NCI-H748 treated with DMSO at 0.1 percent for 48 hours (cell line): ENCODE measurements at places on chromosomes 4 and X.

GRCh38 chr4:82865592-82865991, 25.4 kb downstream of the SEC31A start:
- DNase-seq, result no peak

DNA sequence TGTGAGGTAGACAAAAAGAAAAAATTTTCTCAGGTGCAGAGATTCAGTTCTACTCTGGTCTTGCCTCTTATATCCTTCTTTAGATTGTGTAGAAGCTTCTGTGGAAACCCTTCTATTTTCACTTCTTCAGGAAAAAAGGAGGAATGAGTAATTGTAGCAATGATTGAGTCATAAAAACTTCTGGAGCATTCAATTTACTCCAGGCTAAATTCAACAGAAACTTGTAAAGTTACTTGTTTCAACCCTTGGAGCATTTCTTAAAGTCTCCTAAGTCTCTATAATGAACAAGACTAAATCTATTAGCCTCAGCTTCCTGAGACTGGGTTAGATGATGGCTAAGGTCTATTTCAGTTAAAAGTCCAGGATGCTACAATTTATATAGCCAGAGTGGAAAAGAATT, 29.9 kb downstream of the BOD1L1 start:
- no peak for DNase-seq

DNA sequence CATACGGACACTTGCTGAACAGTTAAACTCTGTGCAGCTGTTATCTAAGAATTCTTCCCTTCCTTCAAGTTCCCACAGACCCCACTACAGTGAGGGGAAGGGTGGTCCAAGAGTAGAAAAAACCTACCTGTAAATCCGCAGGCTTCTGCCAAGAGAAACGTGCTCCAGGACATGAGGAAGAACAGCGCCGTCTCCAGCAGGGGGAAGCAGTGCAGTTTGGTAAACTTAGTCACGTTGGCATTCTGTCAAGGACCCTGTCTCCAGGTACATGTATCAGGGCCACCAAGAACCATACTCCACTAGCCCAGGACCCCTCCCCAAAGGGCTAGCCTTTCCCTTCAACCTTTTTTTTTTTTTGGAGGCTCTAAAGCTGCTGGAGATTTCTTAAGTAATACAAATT, 79.9 kb downstream of the CHST7 start:
- no peak for DNase-seq

- no peak for DNase-seq
Observed at GRCh38 chr4:168437192-168437943, 42.9 kb downstream of the DDX60L start.

DNA sequence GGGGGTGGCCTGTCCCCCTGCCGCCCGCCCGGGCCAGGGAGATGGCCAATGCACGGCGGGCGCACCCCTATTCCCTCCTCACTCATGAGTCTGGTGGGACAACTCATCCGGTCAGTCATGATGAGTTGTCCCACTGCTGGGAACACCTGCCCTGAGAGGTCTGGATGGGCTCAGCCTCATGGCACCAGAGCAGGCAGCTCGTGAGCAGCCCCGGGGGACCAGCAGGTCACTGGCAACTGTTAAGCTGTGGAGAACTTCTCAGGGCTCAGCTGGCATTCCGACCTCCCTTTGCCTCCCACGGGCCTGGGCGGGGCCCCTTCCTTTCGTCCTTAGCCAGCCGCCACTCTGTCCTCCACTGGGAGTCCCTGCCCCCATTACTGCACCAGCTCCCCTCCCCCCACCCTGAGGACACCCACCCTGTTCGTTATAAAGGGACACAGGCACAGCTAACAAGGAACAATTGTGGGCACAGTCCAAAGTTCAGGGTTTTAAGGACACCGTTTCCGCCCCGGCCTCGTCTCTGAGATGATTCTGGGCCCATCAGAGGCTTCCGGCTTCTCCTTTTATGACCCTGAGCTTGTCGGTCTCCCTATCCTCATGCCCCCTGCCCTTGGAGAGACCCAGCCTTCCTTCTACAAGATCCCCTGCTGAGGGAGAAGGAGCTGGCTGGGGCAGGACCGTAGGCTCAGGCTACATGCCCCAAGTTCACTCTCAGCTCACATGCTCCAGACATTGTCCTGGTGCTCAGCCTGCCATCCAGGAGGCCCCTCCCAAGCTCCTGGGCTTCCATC, 14.6 kb upstream of the KIAA0232 start:
- no peak for DNase-seq

DNA sequence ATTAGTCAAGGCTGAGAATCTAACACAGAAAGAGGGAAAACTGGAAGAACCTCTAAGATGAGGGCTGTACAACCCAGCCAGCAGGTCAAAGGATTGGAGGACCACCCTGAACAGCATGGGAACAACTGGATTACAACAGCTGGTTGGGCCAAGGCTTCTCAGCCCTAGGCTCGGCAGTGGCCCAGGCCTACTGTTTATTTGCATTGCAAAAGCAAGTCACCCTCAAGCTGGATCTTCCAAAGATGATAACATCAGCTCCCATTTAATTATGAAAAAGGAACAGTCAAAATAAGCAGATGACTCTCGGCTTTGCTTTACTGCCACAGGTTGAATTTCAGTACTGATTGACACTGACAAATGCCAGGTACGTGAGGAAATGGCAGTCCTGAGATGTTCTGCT, 61.8 kb downstream of the GPC3 start:
- no peak for DNase-seq

- no peak for DNase-seq
Observed at GRCh38 chr4:64889906-64890610, 480.8 kb upstream of the TECRL start.

DNA sequence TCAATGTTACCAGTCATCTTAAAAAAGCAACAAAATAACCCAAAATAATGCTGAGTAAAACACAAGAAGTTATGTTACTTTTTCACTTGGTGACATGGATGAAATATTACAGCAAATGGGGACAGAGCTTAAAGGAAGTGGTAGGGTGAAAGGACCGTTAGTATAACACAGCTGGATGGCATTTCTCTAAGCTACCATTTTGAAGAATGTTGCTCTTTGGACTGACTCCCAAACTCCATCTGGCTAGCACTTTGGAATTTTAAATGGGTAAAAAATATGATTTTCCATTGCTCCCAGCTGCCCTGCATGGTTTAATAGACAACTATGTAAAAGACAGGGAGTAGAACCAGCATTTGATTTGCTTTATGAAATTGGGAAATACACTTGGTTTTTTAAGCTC, 27.6 kb downstream of the CLCN5 start:
- DNase-seq, result no peak

DNA sequence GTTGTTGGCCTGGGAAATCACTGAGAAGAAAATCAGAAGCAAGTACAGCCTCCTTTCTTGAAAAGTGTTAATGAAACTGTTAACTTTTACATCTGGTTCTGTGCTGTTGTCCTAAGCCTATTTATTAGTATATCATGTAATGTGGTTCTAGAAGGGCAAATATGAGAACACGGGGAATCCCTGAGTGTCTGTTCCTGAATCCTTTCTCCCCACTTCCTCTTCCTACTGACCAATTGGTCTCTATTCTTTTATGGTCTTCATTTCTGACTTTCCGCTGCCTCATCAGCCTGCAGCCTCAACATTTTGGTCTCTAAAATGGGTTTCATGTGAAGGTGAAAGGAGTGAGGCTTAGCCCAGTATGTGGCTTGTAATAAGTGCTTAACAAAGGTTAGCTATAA, 159.9 kb upstream of the MAMLD1 start:
- DNase-seq, result no peak

- DNase-seq, result no peak
Observed at GRCh38 chr4:118327554-118328241, 25.1 kb downstream of the PRSS12 start.

DNA sequence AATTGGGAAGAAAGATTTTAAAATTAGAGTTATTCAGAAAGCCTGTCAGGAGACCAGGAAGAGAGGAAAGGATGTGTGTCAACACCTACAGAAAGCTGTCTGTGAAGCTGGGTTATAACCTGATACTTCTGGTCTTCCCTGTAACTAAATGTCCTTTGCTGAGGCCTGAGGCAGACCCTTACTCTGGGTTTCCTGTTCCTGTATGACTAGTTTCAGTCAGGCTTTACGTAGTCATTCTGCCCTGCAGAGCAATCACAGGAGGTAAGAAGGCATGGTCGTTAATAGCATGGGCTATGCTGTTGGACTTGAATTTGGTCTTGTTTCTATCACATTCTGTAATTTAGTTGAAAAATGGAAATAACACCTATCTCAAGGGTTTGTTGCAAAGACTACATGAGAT, 110.5 kb upstream of the IGFBP7 start:
- no peak for DNase-seq

DNA sequence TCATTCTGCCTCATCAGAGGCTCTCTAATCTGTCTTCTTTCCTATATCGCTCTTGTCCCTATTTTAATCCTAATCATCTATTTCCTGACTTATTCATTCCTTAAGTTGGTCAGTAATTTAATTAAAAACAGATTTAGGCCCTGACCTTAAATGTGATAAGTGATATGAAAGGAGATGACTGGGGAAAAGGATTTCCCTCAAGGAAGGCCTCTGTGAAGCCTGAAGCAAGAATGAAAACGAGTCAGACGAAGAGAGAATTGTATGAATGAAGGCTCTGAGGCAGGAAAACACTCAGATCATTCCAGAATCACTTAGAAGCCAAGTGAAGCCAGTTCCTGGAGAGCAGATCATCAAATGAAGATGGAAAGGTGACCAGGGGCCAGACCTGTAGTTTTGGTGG, 22.1 kb downstream of the PKD2 start:
- no peak for DNase-seq

DNA sequence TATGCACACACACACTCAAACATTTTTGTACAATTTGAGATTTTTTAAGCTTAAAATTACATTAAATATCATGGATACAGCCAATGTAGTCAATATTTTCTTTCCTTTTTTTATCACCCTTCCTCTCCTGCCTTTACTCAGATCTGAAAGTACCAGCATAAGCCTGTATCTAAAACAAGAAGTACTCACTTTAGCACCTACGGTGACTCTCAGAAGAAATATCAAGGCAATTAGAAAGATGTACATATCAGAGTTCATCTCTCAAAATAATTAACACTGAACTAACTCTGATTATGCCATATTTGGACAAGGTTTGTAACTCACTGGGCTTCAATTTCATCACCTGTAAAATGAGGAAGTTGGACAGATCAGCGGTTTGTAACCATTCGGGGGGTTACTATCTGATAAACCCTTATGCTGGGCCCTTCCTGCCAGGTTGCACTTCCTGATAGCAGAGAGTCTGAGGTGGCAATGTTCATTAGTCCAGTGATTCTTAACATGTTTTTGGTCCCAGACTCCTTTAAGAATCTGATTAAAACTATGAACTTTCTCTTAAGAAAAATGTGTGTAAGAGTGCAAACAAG, 5.7 kb upstream of the GPR174 start:
- DNase-seq, result no peak

DNA sequence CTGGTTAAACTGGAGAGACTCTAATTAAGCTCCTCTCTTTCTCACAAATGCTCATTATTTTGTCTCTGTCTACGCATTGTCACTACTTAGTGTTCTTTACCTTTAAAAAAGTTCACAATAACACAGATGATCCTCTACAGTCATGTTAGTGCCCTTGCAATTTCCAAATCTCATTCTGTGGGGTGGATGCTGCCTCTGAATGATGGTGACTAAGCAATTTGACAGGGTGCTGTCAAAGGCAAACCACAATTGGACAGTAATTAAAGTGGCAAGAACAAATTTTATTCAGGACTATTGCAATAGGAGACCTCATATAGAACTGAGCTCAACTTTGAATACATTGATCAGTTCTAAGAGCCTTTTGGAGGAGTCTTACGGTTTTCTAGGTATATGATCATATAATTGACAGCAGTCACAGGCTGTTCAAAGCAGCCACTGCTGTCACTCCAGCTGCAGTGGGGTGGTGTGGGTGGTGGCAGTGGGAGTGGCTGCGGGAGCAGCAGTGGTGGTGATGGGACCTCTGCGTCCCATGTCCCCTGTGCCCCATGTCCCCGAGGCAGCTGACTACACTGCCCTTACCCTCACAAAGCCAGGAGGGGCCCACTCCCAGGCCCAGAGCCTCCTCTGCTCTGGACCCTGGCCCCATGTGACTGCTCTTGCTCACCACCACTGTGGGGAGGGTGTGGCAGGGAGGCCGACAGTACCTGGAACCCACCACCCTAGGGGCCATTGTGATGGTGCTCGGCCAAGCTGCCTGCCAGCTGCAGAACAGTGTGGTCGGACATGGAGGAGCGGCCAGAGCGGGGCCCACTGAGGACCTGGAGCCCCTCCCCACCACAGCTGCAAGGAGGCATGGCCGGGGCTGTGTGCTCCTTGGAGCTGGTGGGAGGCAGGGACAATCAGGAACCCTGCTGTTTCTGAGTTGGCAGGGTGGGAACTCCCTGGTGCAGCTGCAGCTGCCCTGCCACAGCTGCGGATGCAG, 30.4 kb upstream of the PAGE1 start:
- no peak for DNase-seq

DNA sequence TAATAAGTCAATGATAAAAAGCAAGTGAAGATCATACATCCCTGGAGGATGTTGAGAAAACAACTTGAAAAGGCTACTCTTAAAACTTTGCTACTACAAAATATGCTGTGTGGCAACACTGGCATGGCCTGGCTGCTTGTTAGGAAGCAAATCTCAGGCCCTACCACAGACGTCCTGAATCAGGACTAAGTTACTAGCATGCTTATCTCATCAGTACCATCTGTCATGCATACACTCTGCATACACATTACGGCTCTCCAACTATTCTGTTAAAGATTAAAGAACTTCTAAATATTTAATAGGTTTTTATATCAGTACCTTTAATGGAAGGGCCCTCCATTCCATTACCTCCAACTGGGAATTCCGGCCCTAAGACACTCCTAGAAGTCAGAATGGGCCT, 8.2 kb downstream of the PAPSS1 start:
- DNase-seq, result no peak

DNA sequence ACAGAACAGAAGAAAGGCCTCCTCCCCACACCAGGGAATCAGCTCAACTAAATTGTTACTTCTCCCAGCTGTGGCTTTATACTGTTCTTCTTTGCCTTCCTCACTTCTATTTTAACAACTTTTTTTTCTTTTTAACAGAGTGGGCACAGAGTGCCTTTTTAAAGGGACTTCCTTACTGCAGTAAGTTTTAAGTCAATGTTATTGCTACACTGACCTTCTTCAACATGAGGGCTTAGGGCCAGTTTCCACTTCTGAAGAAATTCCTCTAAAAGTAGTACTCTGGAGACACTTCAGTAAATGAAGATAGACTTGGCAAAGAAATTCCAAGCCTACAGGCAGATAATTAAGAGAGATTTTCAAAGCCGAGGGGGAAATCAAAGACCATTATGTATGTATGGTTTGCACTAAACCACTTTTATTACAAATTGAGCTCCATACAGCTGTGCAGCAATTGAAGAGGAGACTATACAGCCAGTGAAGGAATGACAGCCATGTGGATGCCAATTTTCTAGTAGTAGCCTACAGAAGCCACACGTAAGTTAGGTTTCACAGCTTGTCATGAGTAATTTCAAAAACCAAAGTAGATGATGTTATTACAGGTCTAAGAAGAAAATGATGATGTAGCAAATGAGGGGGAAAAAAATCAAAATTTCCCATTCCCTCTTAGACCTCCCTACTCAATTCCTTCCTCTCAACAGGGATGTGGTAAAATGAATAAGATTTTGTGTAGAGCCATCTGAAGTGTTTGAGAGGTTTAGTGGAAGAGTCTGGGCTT, 36.9 kb upstream of the RASGEF1B start:
- DNase-seq, result no peak
